ENCODE measurements at places on chromosomes 12 and 14.

DNA sequence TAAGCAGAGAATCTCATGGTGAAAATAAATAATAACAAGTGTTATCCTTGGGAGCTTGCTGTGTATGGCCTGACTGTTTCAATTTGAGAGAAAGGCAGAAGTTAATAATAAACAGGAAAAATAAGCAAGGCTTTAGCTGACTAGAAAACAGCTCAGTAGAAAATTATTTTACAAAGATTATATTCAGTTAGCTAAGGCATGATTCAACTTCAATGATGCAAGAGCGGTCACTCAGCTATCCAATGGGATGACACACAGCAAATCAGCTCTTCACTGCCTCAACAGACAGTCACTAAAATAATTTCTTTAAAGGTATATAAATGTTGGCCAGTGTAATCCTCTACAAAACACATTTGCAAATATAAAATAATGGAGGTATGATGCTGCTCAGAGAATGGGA, 18.6 kb downstream of the GSTZ1 start:
- DNase-seq: no peak

- DNase-seq: no peak
Measured at GRCh38 chr14:90811641-90812040, 4.6 kb downstream of the TTC7B start.

DNA sequence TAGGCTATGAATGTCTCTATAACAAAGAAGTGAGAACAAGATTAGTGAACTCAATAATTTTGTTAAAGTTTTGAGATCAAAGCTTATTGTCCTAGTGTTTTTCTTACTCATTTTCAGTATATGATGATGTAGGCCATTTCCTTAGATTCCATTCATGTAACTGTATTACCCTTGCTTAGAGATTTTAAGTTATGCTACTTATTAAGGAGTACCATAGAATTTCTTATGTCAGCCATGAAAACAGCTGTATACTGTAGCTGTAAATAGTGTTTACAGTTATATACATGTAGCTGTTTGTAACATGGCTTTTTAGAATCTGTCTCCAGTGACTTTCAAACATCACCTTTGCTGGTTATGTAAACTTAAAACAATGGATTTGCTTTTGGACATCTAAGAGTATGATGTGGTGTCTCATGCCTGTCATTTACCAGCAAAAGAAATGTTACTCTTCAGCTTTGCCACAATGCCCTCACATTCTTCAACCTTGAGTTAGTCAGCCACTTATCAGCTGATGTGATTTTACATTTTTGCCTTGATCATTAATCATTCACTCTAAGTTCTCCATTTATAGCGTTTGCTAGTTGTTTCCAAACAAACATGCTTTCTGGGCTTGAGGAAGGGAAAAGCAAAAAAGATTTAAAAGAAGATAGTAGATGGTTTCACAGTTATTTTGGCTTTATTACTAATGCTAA, 55.5 kb downstream of the SLC16A7 start:
- no peak for DNase-seq

DNA sequence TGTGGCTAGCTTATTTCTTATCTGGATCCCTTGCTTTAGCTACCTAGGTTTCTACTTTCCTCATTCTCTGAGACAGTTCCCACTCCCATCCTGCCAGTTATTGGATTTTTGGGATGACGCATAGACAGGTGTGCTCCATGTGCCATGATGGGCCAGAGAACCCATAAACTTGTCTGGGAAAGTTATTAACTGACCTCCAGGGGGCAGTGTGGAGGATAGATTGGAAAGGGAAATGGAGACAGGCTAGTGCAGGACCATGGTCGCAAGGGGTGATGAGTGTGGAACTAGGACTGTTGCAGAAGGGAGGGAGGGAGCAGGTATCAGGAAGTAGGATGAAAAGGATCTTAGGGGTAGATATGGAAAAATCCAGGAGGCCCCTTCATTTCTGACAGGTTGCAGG, 80.3 kb downstream of the ESRRB start:
- DNase-seq: no peak

- no peak for DNase-seq
Measured at GRCh38 chr14:102234331-102235264, 70.4 kb downstream of the MOK start.

- no peak for DNase-seq
Measured at GRCh38 chr14:92635031-92635430, 113.4 kb downstream of the LGMN start.

- no peak for DNase-seq
Measured at GRCh38 chr14:61469781-61470180, 148.4 kb downstream of the PRKCH start.

- DNase-seq: no peak
Measured at GRCh38 chr12:92558215-92558773, 144.5 kb upstream of the PLEKHG7 start.

DNA sequence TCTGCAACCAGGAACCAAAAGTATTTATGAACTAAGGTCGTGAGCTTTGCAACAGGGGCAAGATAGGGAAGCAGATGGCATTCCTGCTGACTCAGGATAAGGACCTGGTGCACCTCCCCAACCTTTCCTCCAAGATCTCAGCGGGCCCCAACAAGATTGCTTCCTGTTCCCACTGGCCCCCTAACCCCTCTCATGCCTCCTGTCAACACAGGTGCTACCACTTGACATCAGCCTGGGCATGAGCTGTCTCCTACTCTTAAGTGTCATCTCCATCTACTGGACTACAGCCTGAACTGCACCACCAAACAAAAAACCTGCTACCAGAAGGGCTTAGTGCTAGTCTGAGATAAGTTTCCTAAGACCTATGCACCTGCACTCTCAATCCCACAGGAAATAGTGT, 32.7 kb downstream of the MED6 start:
- peak; percentile 30 for DNase-seq

GRCh38 chr12:110124269-110124995, at the start of gene IFT81:
Gene IFT81 (plus strand): TSS chr12:110124357. CDS start chr12:110127381, 3,024 bp downstream.
- DNase-seq: peak; percentile 86

GRCh38 chr12:59678759-59679411, 83.1 kb downstream of the SLC16A7 start:
- DNase-seq: no peak

- DNase-seq: peak; percentile 57
Measured at GRCh38 chr12:105330931-105331804, 677 bp downstream of the C12orf75 start.

GRCh38 chr14:90568405-90568804, 171.6 kb downstream of the CALM1 start:
- no peak for DNase-seq

DNA sequence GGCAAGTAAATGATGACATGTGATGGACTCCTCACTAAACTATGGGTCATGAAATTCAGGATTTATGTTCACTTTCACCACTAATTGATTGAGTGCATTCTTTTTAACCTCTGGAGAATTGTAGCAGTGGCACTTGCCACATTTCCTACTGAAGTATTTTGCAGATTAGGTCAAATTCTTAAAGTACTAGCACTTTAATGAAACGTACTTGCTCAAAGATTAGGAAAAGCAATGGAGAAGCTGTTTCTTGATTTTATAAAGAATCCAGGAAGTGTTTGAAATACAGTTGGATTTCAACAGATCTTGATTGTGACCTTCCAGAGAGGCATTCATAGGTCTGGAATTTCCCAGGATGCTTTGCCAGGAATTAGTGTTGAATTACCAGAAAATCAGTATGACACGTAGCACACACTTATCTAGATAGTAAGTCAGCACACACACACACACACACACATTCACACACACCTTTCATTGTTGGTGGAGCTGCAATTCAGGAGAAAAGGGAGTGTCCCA, 162.6 kb downstream of the MYRFL start:
- DNase-seq: no peak

- DNase-seq: no peak
Measured at GRCh38 chr12:47378222-47378582, 298.4 kb upstream of the AMIGO2 start.

GRCh38 chr12:105279460-105280056, 43.6 kb upstream of the APPL2 start:
- peak; percentile 6 for DNase-seq

DNA sequence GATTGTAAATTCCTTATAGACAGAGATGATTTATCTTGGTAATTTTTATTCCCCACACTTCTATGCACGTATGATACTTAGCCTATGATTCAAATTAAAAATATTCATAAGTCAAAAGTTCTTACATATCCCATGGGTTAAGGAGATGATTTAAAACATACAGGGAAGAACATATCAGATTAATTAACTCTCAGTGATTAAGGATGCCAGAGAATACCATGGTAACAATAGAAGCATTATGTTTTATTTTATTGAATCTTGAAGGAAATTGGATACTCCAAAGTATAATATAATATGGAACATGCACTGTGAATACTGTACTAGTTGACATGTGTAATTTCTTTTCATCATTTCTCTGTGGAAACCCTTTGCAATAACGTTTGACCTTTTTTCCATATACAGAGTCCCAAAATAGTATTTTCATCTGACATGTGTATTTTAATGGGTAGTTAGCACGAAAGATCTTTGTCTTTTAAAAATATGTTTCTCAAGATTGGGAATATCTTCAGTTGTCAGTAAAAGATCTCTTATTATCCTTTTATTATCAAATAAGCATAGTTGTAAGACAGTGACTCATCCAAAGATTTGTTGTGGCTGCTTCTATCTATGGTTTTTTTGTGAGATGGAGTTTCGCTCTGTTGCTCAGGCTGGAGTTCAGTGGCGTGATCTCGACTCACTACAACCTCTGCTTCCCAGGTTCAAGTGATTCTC, 166.7 kb downstream of the RAD51B start:
- no peak for DNase-seq

DNA sequence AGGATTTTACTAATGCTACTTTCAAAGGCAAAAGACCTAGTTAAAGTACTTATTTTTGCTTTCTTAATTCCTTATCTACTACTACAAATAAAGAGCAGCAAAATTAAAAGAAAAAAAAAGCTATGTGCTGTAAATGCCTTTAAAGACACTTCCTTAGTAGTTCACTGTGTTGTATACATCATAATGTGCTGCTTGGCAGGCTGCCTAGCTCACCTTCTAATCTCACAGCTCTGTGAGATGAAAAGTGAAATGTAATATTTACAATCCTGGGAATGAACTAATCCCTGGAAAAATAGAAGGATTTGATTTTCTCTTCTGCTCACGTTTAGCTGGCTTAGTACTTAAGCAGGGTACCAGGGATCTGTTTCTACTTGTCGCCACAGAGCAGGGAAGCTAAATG, 184.4 kb upstream of the ALG10B start:
- no peak for DNase-seq

- DNase-seq: no peak
Measured at GRCh38 chr12:39632670-39633069, 13.1 kb upstream of the ABCD2 start.

DNA sequence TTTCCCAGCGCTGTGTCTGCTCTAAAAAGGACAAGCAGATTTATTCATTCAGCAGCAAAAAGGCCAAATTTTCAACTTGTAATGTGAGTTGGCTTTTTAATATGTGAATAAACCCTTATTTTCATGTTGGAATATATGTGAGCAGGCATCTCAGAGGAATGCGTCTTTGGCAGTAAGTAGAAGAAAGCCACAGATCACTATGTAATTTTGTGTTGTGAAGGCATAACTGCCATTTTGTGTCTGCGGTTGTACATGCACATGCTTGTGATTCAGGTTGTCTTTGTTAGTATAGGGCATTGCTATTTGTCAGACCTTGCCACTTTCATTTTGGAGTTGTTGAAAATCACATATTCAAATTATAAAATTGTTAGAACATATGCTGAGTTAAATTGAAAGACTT, 398.8 kb upstream of the RGS6 start:
- DNase-seq: no peak

DNA sequence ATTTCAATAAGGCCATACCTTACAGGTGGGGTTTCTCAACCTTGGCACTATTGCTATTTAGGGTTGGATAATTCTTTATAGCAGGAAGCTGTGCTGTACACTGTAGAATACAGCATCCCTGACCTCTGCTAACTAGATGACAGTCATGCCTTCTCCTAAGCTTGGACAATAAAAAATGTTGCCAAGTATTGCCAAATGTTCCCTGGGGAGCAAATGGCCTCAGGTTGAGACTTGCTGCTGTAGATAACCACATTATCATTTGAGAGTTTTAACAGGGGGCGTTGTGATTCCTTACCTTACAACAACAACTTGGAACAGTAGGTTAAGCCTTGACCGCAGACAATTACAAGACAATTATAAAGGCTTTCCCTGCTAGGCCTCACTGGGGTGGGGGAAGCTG, 1073.6 kb upstream of the TMEM132C start:
- DNase-seq: no peak

- DNase-seq: no peak
Measured at GRCh38 chr12:91099341-91099740, 12.0 kb downstream of the LUM start.

GRCh38 chr12:79168687-79169086, 304.1 kb downstream of the SYT1 start:
- DNase-seq: no peak

DNA sequence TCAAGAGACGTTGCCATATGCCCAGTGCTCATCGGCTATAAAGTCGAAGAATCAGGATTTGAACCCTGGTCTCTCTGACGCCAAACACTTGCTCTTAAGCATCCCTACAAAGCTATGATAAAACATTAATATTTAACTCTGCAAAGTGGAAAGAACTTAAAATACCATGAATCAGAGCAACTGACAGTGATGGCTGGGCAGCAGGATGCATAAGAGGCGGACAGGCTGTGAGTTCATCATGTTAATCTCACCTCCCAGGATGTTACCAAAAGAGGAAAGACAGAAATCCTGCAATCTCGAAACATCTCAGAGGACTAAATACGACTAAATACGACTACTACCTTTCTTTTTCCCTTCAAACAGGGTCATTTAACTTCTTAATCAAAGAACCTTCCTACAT, 5.8 kb downstream of the DICER1 start:
- DNase-seq: no peak

DNA sequence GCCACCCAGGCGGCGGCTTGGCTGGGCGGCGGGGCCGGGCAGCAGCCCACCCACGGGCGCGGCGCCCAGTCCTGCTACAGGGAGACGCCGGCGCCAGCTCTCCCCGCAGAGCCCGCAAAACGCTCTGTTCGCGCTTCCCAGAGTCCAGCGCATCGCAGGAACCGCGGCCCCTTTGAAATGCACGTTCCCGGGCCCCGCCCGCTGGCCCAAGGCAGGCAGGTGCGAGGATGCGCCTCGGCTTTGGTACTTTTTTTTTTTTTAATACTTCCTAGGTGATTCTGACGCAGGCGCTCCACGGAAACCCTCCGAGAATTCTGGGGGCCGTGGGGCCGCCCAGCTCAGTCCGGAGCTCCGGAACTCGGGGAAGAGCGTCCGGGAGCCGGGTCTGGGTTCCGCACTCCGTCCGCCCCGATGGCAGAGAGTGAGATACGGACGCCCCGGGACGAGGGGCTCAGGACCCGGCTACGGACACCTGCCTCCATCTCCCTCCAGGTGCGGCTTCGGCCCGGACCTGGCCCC, 483 bp downstream of the POC1B start:
- no peak for DNase-seq

GRCh38 chr12:66648033-66648735, 30.7 kb downstream of the GRIP1 start:
- no peak for DNase-seq

GRCh38 chr12:21940549-21941505, at the start of gene ABCC9:
Gene ABCC9 (minus strand): TSS chr12:21941426. CDS start chr12:21936674, 4,752 bp downstream.
- peak; percentile 12 for DNase-seq
